ENCODE measurements at places on chromosomes 6 and 20. TPM values are rescaled to one million over a fixed set of nuclear protein-coding genes. Genes with fewer than 3 reads are reported as not detected.

DNA sequence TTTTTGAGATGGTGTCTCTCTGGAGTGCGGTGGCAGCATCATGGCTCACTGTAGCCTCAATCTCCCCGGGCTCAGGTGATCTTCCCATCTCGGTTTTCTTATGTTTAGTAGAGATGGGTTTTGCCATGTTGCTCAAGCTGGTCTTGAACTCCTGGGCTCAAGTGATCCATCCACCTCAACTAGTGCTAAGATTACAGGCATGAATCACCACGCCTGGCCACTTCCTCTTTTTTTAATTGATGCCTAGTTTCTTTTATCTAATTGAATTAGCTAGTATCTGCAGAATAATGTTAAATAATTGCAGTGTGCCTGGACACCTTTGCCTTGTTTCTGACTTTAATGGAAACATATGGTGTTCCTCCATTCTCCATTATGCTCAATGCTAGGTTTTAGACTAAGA is 38.4 kb upstream of the SLC22A16 start:
- no peak for DNase-seq

DNA sequence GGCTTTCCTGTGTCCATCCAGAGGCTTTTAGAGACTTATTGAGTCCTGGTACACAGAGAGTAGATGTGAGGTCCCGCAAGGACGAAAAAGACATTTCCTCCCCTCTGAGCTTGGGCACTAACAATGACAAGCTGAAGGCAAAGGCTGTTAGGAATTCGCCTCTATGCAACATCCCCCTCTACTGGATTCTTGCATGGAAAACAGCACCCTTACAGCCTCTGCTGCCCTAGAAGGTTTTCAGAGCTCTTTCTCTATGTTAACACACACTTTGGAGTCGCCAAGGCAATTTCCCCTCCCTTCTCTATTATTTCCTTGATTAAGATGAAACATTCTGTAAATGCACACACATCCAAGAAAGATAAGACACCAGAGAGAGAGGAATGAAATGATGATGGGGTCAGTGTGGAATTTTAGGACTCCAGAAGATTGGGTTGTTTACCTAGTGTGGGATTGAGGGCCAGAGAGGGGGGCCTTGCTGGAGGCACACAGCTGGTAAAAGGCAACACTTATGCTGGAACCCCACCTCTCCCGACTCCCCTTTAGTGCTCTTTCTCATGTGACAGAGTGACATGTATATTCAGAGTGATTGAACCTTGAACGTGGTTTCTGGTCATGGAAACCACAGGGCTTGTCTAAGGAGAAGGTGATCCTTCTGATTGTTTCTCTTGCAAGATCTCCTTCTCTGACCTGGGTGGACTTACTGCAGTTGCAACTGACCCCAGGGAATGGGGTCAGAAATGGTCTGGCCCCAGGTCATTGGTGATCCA is 300.7 kb downstream of the CLIC5 start:
- DNase-seq, result peak; percentile 65

- DNase-seq, result no peak
Measured at GRCh38 chr20:24160563-24161281, 172.1 kb upstream of the GGTLC1 start.

- no peak for DNase-seq
Measured at GRCh38 chr6:169933251-169933821, 181.9 kb downstream of the ERMARD start.

GRCh38 chr6:132251711-132252110 is 149.6 kb downstream of the MOXD1 start:
- no peak for DNase-seq

GRCh38 chr20:39080326-39080725 is 118.2 kb downstream of the DHX35 start:
- no peak for DNase-seq

- DNase-seq, result no peak
Measured at GRCh38 chr6:142860498-142860897, 84.5 kb downstream of the HIVEP2 start.

GRCh38 chr6:112037783-112038216 is 16.1 kb upstream of the CCN6 start:
- no peak for DNase-seq

Gene NOX3
- 2.4 TPM for polyA plus RNA-seq

Gene NKX2-2
- not detected for polyA plus RNA-seq

Gene NRSN1
- 1.2 TPM for polyA plus RNA-seq

Gene JAG1
- polyA plus RNA-seq, result 27.4 TPM

Gene ZNF334
- polyA plus RNA-seq, result 31.5 TPM

Gene MYBL2
- 27.5 TPM for polyA plus RNA-seq

Measured in left renal pelvis (tissue), 4 donors.